KBM-7 (cell line): ENCODE measurements at places on chromosomes 2 and 18.

DNA sequence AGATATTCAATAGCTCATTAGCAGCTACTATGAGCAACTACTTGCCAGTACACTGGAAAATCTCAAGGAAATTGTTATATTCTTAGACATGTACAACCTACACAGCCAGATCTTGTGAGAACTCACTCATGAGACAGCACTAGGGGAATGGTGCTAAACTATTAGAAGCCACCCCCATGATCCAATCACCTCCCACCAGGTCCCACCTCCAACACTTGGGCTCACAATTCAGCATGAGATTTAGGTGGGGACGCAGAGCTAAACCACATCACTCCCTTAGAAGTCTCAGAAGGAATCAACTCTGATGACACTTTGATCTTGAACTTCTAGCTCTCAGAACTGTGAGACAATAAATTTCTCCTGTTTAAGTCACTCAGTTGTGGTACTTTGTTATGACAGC lies 418.3 kb upstream of the SPHKAP start:
- DNase-seq = no peak

GRCh38 chr2:201984333-201984732 lies 49.3 kb upstream of the FZD7 start:
- no peak for DNase-seq

DNA sequence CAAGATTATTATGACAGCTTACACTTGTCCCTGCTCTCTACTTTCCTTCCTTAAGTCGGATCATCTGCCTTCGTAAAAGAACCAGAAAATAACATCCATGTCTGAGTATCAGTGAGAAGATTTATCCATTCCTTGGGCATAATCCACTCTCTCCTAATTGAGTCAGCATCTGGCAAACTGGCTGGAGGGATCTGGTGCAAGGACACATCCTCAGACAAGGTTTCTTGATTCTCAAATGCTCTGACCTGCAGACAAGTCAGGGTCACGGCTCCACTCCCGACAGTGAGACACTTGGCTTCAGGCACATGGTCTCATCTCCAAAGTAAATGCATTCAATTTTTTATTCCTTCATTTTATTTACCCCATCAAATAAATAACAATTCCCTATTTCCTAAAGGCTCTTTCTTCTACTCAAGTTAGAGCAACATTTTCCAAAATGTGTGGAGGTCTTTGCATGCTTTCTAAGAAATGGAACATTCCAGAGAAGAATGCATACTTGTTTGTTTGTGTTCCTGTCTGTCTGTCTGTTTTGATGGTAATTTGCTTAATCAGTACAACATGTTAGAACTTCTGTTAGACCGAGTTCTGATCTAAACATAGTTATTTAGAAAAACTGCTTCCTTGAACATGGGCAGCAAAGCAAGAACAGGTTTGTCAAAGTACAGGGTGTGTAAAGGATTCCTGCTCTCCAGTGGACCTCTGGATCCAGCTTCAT lies 246.9 kb downstream of the IRS1 start:
- no peak for DNase-seq

DNA sequence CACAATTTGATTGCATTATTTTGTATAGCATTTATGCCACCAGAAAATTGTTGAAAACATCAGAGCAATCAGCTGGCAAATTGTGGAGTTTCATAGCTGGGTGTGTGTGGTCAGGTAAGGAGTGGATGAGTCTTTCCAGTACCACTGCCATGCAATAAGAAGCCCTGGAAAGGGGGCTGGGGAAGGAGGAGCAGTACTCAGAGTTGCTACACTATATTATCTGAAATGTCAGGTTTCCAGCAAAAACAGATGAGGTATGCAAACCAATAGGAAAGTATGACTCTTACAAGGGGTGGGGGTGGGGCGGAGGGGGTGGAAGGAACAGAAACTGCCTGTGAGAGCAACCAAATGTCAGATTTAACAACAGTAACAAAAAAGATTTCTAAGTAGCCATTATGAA lies 112.2 kb downstream of the SOS1 start:
- no peak for DNase-seq

GRCh38 chr18:59633961-59634485 lies 63.2 kb downstream of the CCBE1 start:
- no peak for DNase-seq

- DNase-seq = no peak
Measured at GRCh38 chr2:236971131-236971821, 114.4 kb upstream of the COPS8 start.

GRCh38 chr18:396556-396955 lies 103.9 kb downstream of the COLEC12 start:
- DNase-seq = no peak

GRCh38 chr2:43121580-43122314 lies 104.7 kb downstream of the ZFP36L2 start:
- no peak for DNase-seq

- no peak for DNase-seq
Measured at GRCh38 chr2:178230396-178230795, 36.1 kb downstream of the OSBPL6 start.

DNA sequence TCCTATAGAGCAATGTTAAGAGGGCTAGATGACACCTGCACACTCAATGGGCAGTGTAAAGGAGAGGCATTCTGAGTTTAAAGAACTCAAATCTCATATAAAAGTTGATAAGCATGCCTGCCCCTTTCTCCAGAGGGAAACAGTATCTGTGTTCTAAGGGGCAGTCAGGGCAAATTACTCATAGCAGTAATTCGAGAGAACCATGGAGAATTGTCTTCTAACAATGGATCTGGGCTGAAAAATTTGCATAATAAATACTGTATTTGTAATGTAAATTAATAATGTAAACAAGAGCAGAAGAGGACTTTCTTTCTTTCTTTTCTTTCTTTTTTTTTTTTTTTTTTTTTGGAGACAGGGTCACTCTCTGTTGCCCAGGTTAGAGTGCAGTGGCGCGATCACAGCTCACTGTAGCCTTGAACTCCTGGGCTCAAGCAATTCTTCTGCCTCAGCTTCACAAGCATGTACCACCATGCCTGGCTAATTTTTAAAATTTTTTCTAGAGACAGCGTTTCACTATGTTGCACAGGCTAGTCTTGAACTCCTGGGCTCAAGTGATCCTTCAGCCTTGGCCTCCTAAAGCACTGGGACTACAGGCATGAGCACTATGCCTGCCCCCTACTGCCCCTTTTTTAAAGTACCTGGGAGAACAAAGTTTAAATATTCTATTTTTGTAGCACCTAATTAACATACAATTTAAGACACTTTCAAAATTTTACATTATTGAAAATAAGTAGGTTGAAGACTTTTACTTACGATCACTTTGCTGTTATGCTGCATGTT lies 70.6 kb downstream of the OTX1 start:
- no peak for DNase-seq

DNA sequence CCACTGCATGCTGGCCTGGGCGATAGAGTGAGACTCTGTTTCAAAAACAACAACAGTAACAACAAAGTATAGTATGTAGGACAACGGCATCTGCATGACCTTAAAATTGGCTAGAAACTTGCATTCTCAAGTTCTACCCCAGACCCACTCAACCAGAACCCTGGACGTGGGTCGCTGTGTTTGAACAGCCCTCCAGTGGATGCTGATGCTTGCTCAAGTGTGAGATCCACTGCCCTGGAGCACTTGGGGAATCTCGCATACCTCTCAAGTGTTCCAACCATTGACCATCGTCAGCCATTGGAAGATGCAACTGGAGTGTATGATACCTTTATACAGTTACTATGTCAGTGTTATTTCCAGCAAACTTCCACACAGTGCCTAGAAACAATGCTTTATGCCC lies 435.9 kb downstream of the DCDC2C start:
- DNase-seq = no peak

DNA sequence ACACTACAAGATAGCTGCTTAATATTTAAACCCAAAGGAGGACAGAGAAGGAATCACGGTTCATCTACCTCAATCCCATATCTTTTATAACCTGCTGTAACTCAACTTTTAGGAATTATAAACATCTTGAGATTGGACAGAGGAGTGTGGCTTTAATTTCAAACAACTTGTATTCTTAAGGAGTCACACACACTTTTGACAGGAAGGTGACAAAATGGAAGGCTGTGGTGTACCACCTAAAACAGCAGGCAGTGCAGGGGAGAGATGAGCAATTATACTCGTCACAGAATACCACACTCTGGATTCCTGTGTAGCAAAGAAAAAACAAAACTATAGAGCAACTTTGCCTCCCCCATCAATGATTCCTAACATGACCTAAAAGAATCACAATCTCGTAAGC lies 194.8 kb downstream of the ZEB2 start:
- peak; percentile 40 for DNase-seq

GRCh38 chr18:47847635-47848034 lies 82.8 kb downstream of the SMAD2 start:
- DNase-seq = no peak

GRCh38 chr18:48592540-48593171 lies 53.8 kb downstream of the CTIF start:
- DNase-seq = no peak

DNA sequence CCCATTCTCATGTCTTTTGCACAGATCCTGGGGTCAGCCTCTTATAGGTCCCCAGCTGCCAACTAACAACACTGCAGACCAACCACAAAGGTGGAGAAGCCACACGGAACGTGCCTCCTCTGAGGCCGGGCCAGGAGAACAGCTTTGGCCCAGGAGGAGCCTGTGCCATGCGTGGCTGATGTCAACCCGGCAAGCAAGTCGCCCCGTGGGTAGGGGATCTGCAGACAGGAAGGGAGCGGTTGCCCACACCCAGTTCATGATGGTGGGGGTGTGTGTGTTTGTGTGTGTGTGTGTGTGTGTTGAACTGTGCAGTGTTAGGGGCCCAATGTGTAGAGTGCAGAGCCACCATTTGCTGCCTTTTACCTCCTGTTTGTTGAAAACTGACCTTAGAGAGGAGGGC lies 2.4 kb upstream of the CLEC4F start:
- no peak for DNase-seq

DNA sequence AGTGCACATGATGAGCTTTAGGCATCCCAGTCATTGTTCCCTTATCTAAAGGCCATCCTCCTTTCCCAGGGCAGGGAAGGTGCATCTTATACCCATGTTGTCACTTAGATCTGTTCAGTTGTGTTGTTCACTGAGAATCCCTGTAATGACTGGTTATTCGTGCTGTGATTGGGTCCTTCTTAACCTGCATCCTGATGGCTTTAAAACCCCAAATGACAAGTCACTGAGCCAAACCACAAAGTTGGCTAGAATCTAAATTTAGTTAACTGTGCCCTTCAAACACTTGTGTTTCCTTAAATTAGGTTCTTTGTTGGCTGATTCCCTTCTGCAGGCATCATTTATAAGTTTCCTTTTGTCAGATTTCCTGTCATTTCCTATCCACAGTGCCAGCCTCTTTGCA lies 58.5 kb upstream of the SLC16A14 start:
- DNase-seq = no peak

GRCh38 chr2:235215248-235215647 lies 263.4 kb downstream of the SH3BP4 start:
- no peak for DNase-seq

DNA sequence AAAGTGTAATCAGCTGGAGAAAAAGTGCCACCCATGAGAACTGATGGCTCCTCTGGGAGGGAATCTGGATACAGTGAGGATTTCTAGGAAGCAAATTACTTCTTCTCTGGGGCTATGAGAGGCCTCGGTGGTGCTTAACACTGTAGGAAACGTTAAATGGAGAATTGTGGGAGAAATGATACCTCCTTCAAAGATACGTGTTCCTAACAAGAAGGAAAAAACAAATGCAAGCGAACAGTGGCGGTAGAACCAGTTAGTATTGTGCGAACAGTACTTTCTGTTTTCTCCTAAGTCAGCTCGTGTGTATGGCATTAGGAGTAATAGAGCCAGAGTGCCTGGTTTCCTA lies 587 bp upstream of the MTIF2 start:
- no peak for DNase-seq

DNA sequence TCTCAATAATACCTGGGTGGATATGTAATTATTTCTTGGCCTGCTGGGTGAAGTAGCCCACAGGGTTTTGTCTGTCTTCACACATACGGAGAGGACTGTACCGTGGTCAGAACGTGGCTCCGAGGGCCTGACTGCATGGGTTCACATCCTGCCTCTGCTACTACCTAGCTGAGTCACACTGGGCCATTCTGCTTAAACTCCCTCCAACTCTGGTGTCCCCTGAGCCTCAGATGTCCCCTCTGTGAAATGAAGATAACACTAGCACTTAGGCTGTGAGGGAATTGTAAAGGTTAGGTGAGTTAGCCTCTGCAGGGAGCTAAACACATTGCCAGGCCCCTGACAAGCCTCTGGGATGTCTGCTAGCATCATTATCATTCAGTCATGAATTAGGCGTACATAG lies 120.1 kb upstream of the NABP1 start:
- DNase-seq = no peak

DNA sequence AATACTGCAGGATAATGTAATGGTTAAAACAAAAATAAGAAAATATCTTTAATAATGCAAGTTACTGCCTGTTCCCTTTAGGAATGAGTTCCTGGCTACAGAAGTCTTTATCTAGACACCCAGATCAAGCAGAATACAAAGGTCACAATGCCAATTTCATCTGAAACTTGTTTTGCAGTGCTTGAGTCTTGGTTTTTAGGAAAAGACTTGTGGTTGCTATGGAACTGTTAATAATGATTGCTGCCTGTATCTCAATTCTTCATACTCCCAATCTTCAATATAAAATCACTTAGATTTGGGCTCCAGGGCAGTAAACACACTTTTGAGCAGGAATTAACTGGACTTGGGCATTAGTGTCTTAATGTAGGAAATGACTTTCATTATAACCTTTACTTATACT lies 14.2 kb downstream of the CAVIN2 start:
- DNase-seq = no peak

GRCh38 chr2:143582046-143582747 lies 453.0 kb downstream of the ARHGAP15 start:
- no peak for DNase-seq

DNA sequence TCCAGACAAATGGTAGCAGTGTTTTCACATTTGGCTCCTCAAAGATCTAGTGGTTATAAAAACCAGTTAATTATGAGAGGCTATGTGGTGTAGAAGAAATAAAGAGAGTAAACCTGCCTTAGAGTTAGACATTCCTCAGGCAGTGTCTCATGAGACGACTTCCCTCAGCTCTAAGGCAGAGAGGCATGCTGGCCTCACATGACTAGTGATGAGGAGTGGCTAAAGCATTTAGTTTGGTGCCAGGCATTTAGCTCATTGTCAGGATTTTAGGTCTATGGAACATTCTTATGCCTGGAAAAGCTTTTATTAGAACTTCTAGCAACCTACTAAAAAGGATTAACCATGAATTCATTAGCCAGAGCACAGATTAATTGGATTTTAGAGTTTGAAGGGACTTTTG lies 90.3 kb downstream of the RPRM start:
- no peak for DNase-seq
